ENCODE measurements at places on chromosomes 11 and 22. TPM values are rescaled to one million over a fixed set of nuclear protein-coding genes. Genes with fewer than 3 reads are reported as not detected.

DNA sequence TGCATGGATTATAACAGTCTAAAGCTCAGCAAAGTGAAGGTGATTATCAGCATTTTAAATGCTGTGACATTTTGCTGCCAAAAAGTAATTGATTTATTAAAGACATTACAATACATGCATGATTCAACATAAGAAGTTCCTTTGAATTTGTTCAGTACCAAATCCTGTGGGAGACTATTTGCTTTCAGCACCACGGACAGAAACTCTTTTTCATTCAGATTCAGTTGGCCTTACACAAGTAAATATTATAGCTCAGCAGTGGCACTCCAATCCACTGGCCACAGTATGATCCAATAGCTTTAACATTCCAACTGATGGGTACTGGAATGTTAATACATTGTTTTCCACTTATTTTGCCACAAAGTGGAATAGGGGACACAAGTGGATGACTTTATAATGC lies 806.7 kb downstream of the NTM start:
- no peak overlapping the region for H3K27ac ChIP-seq
- DNase-seq: no peak
- no peaks in the 10 kb centered on the region for H3K27me3 ChIP-seq

DNA sequence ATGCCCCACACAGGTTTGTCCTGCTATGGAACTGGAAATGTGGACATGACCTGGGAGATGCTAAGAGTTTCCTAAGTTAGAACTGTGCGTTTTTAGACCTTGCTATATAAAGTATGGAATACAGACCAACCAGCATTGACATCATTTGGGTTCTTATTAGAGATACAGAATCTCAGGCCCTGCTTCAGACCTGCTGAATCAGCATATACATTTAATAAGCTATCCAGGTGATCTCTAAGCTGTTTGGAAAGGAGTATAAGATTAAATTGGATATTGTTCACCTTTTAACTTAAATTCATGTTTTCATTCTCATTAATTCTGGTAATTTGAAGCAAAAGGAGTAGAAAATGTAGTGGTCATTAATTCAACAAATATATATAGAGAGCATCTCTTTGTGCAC lies 6.9 kb upstream of the CNTF start:
- H3K4me3 ChIP-seq: no peak overlapping the region
- no peak for DNase-seq
- peaks cover 4% of the 10 kb centered on the region for H3K4me1 ChIP-seq
- no peak overlapping the region for H3K27ac ChIP-seq

DNA sequence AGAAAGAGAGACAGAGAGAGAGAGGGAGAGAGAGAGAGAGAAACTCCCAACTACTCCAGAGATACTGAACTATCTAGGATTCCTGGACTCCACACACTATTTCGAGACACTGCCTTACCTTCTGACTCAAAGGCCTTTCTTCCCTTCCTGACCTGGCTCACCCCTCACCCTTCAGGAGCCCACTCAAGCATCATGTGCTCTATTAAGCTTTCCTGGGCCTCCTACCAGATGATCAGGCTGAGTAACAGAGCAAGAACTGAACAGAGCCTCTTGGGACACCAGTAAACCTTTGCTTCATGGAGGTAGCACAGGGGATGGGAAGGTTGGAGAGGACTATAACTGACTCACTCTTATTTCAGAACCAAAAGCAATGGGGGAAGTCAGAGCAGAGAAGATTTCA lies 31.4 kb downstream of the PLEKHA7 start:
- no peaks in the 10 kb centered on the region for H3K36me3 ChIP-seq
- no peak for DNase-seq
- H3K27me3 ChIP-seq: no peaks in the 10 kb centered on the region

GRCh38 chr11:13329670-13330356 lies 52.2 kb downstream of the BMAL1 start:
- H3K27ac ChIP-seq: no peak overlapping the region
- no peak overlapping the region for H3K4me3 ChIP-seq
- DNase-seq: no peak
- no peaks in the 10 kb centered on the region for H3K27me3 ChIP-seq
- peaks cover 4% of the 10 kb centered on the region for H3K36me3 ChIP-seq
- peaks cover 42% of the 10 kb centered on the region for H3K4me1 ChIP-seq

GRCh38 chr11:85165819-85166218 lies 461.3 kb downstream of the DLG2 start:
- H3K36me3 ChIP-seq: no peaks in the 10 kb centered on the region
- H3K27ac ChIP-seq: no peak overlapping the region
- H3K4me1 ChIP-seq: no peaks in the 10 kb centered on the region
- no peak for DNase-seq
- no peak overlapping the region for H3K4me3 ChIP-seq

- H3K36me3 ChIP-seq: no peaks in the 10 kb centered on the region
- peaks cover 10% of the 10 kb centered on the region for H3K27me3 ChIP-seq
Measured at GRCh38 chr11:125263268-125263790, 98.8 kb downstream of the PKNOX2 start.

GRCh38 chr11:115980337-115981103 lies 476.3 kb upstream of the CADM1 start:
- no peak overlapping the region for H3K27ac ChIP-seq
- peaks cover 17% of the 10 kb centered on the region for H3K27me3 ChIP-seq
- no peaks in the 10 kb centered on the region for H3K4me1 ChIP-seq
- H3K36me3 ChIP-seq: no peaks in the 10 kb centered on the region
- no peak for DNase-seq

GRCh38 chr22:30989474-30989873 lies 20.4 kb downstream of the TUG1 start:
- no peak for DNase-seq
- H3K27ac ChIP-seq: no peak overlapping the region
- no peaks in the 10 kb centered on the region for H3K27me3 ChIP-seq
- no peak overlapping the region for H3K4me3 ChIP-seq
- H3K4me1 ChIP-seq: no peaks in the 10 kb centered on the region

GRCh38 chr22:22942511-22943329 lies 55.1 kb downstream of the IGLL5 start:
- peaks cover 4% of the 10 kb centered on the region for H3K4me1 ChIP-seq
- DNase-seq: peak; percentile 77
- no peaks in the 10 kb centered on the region for H3K36me3 ChIP-seq
- H3K27me3 ChIP-seq: peaks cover 21% of the 10 kb centered on the region

DNA sequence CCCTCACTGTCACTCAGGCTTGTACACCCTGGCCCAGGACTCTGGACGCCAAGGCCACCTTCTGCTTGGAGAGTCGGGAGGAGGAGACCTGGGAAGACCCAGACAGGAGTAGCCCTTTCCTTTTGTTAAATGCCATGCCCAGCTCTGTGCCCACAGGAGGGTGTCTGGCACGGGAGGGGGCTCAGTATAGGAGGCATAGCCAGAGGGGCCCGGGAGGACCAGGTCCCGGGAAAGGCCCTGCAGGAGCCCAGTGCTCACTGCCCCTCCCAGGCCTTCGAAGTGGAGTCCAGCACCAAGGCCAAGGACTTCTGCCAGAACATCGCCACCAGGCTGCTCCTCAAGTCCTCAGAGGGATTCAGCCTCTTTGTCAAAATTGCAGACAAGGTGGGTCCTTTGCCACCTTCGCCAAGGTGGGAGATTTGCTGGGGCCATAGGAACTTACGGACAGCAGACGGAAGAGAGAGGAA lies 79.0 kb downstream of the MYO7A start:
- H3K4me1 ChIP-seq: no peaks in the 10 kb centered on the region
- H3K4me3 ChIP-seq: no peak overlapping the region
- no peaks in the 10 kb centered on the region for H3K36me3 ChIP-seq
- no peak overlapping the region for H3K27ac ChIP-seq
- no peaks in the 10 kb centered on the region for H3K27me3 ChIP-seq

GRCh38 chr22:45548247-45548840 lies 45.7 kb downstream of the FBLN1 start:
- H3K36me3 ChIP-seq: no peaks in the 10 kb centered on the region
- H3K4me3 ChIP-seq: no peak overlapping the region
- H3K27me3 ChIP-seq: no peaks in the 10 kb centered on the region
- no peak for DNase-seq
- H3K4me1 ChIP-seq: no peaks in the 10 kb centered on the region
- H3K27ac ChIP-seq: no peak overlapping the region

- H3K4me3 ChIP-seq: no peak overlapping the region
- H3K36me3 ChIP-seq: no peaks in the 10 kb centered on the region
- H3K4me1 ChIP-seq: no peaks in the 10 kb centered on the region
- no peak for DNase-seq
Measured at GRCh38 chr22:37545703-37546436, 14.4 kb upstream of the CDC42EP1 start.

DNA sequence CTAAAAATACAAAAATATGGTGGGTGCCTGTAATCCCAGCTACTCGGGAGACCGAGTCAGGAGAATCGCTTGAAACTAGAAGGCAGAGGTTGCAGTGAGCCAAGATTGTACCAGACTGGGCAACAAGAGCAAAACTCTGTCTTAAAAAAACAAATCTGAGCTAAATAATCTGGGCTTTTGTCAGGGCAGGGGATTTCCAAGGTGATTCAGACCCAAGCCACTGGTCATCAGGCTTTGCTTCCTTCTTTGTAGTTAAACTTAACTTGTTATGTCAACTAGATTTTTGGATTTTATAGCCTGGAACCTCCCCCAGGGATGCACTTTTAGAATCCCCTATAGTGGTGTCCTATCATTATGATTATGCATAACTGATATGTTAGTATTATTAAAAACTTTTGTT lies 27.0 kb upstream of the SLC22A8 start:
- peaks cover 13% of the 10 kb centered on the region for H3K27me3 ChIP-seq
- no peaks in the 10 kb centered on the region for H3K36me3 ChIP-seq
- no peak overlapping the region for H3K4me3 ChIP-seq
- H3K27ac ChIP-seq: no peak overlapping the region
- H3K4me1 ChIP-seq: no peaks in the 10 kb centered on the region

DNA sequence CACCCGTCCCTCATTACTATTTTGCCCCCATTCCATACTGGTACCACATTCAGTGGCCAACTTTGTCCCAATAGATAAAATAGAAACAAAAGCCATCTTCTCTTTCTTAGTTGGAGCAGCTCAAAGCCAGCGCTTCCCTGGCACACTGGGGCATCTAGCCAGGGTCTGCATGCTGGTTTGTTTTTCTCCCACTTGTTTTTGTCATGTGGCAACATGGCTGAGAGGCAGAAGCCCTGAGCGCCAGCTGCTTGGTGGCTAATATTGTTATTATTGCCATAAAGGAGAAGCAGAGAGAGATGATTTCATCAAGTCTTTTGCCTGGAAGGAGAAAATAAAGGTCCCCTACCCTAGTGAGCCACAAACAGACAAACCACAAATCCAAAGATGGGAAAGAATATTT lies 48.4 kb upstream of the CRTAM start:
- no peak overlapping the region for H3K4me3 ChIP-seq
- H3K27me3 ChIP-seq: no peaks in the 10 kb centered on the region
- DNase-seq: no peak
- no peaks in the 10 kb centered on the region for H3K4me1 ChIP-seq

- H3K4me3 ChIP-seq: no peak overlapping the region
- H3K27me3 ChIP-seq: no peaks in the 10 kb centered on the region
- H3K4me1 ChIP-seq: peaks cover 30% of the 10 kb centered on the region
- peak overlapping the region; percentile 3 for H3K27ac ChIP-seq
- H3K36me3 ChIP-seq: no peaks in the 10 kb centered on the region
Measured at GRCh38 chr22:19576460-19577421, 52.5 kb upstream of the CLDN5 start.

- peaks cover 10% of the 10 kb centered on the region for H3K27me3 ChIP-seq
- no peak for DNase-seq
- H3K4me1 ChIP-seq: no peaks in the 10 kb centered on the region
- H3K36me3 ChIP-seq: no peaks in the 10 kb centered on the region
Measured at GRCh38 chr22:27170491-27170890, 513.1 kb downstream of the MIAT start.

- no peak overlapping the region for H3K27ac ChIP-seq
- no peak for DNase-seq
- H3K27me3 ChIP-seq: peaks cover 3% of the 10 kb centered on the region
- H3K4me1 ChIP-seq: no peaks in the 10 kb centered on the region
- H3K36me3 ChIP-seq: no peaks in the 10 kb centered on the region
Measured at GRCh38 chr11:78311702-78312371, 105.8 kb downstream of the GAB2 start.

DNA sequence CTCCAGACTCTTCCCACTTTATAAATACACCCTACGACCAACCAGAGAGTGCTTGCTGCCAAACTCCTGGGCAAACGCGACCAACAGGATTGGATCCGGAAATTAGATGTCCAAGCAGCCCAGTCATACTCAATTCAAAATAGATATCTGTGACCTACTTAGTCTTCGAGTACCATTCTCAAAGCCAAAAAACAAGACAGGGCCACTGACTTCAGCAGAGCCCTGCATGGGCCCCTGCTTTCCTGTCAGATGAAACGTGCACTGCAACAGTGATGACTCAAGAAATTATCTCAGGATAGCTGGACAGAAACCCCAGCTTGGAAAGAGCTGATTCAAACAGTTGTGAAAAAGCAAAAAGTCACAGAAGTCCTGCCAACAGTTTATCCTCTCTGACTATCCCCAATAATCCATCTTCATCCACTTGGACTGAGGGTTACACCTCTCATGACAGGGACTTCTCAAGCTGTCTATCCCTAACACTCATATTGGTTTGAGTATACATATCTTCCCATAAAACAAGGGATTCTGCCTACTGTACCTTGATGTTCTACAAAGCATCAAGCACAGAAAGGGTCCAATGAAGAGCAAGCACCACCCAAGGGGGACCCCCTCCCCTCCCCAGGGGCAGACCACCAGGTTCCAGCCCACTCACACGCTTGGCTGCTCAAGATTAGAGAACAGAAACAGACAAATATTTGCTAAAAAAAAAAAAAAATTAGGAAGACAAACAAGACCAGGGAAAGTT lies 17.4 kb downstream of the SMCO4 start:
- peaks cover 33% of the 10 kb centered on the region for H3K4me1 ChIP-seq
- H3K27me3 ChIP-seq: no peaks in the 10 kb centered on the region
- no peak overlapping the region for H3K27ac ChIP-seq
- DNase-seq: no peak
- no peaks in the 10 kb centered on the region for H3K36me3 ChIP-seq

- DNase-seq: no peak
- H3K4me1 ChIP-seq: peaks cover 24% of the 10 kb centered on the region
- H3K27ac ChIP-seq: no peak overlapping the region
- H3K36me3 ChIP-seq: no peaks in the 10 kb centered on the region
- no peak overlapping the region for H3K4me3 ChIP-seq
Measured at GRCh38 chr11:59756845-59757244, 1.7 kb downstream of the STX3 start.

GRCh38 chr11:93967944-93968343 lies 53.2 kb upstream of the HEPHL1 start:
- no peak overlapping the region for H3K27ac ChIP-seq
- no peak for DNase-seq
- H3K4me3 ChIP-seq: no peak overlapping the region
- H3K4me1 ChIP-seq: no peaks in the 10 kb centered on the region
- no peaks in the 10 kb centered on the region for H3K36me3 ChIP-seq

- peaks cover 12% of the 10 kb centered on the region for H3K36me3 ChIP-seq
- H3K4me1 ChIP-seq: peaks cover 55% of the 10 kb centered on the region
Measured at GRCh38 chr11:1309498-1310317, at the start of gene TOLLIP. TOLLIP (minus strand) TSS chr11:1309632; CDS start chr11:1309498, 134 bp downstream.

The SCGB2A2 gene
- not detected for total RNA-seq

The LDHAL6A gene
- total RNA-seq: not detected

The OR8G1 gene
- total RNA-seq: not detected

The DCHS1 gene
- total RNA-seq: 14.8 TPM

The THY1 gene
- total RNA-seq: 0.47 TPM

The INTS4 gene
- 79.2 TPM for total RNA-seq

The UEVLD gene
- total RNA-seq: 9.0 TPM

The OR10G6 gene
- total RNA-seq: not detected

The TYR gene
- not detected for total RNA-seq

The SLC22A25 gene
- not detected for total RNA-seq

The OR4A16 gene
- total RNA-seq: not detected
